Heart right ventricle (tissue), 16 donors: ENCODE measurements at places on chromosomes 13 and 19.

DNA sequence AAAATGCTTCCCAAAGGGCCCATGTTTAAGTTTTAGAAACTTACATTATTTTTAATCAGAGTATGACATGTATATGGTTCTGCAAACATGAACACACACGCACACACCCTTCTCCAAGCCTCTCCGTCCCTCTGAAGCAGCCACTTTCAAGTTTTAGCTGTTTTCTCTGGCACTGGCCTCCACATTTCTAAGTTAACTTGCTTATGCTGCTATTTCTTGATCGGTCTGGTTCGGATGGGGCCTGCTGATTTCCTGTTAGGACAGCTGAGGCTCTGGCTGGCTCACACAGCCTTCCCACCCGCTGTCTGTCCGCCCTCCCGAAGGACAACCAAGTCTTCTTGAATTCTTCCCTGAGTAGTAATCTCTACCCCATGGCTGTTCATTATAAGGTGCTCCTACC lies 4.4 kb downstream of the SPC24 start:
- no peak for DNase-seq

GRCh38 chr19:30896554-30896953 lies 452.7 kb downstream of the TSHZ3 start:
- DNase-seq = no peak

GRCh38 chr13:103931885-103932284 lies 865.7 kb upstream of the SLC10A2 start:
- DNase-seq = no peak

- no peak for DNase-seq
Measured at GRCh38 chr19:6253954-6254733, 25.6 kb downstream of the MLLT1 start.

GRCh38 chr19:51766461-51766860 lies 5.5 kb downstream of the FPR2 start:
- DNase-seq = no peak
